ENCODE measurements at places on chromosomes 4 and X.

DNA sequence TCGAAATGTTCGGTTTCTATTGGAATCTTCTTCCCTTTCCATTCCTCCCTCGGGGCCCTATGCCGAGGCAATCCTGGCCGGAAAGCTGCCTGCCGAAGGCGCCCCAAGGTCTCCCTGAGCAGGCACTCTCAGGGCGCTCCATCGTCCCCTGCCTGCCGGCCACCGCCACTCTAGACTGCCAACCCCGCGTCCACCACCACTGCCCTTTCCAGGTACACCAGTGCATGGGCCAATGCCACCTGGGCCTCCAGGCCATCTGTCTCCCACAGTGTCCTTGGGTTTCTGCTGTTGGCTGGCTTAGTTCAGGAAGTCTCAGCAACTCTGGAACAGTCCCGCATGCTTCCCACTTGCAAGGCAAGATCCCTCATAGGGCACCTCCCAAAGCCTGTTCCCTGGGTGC, 14.6 kb downstream of the CTAG1A start:
- DNase-seq: no peak

GRCh38 chr4:71361476-71361875, 22.7 kb downstream of the SLC4A4 start:
- DNase-seq: no peak

DNA sequence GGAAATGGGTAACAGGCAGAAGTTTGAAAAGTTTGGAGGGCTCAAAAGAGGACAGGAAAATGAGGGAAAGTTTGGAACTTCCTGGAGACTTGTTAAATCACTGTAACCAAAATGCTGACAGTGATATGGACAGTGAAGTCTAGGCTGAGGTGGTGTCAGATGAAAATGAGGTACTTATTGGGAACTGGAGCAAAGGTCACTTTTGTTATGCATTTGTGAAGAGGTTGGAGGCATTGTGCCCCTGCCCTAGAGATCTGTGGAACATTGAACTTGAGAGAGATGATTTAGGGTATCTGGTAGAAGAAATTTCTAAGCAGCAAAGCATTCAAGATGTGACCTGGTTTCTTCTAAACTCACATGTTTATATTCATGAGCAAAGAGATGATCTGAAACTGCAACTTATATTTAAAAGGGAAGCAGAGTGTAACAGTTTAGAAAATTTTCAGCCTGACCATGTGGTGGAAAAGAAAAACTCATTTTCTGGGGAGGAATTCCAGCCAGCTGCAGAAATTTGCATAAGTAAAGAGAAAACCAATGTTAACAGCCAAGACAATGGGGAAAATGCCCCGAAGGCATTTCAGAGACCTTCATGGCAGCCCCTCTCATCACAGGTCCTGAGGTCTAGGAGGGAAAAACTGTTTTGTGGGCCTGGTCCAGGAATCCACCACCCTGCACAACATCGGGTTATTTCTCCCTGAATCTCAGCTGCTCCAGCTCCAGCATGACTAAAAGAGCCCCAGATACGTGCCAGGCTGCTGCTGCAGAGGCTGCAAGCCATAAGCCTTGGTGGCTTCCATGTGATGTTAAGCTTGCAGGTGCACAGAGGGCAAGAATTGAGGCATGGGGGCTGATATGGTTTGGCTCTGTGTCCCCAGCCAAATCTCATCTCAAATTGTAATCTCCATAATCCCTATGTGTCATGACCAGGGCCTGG, 632.5 kb upstream of the GNPDA2 start:
- DNase-seq: no peak

- no peak for DNase-seq
These were observed 45.0 kb upstream of the RAB40AL start for GRCh38 chrX:102892103-102892502.

DNA sequence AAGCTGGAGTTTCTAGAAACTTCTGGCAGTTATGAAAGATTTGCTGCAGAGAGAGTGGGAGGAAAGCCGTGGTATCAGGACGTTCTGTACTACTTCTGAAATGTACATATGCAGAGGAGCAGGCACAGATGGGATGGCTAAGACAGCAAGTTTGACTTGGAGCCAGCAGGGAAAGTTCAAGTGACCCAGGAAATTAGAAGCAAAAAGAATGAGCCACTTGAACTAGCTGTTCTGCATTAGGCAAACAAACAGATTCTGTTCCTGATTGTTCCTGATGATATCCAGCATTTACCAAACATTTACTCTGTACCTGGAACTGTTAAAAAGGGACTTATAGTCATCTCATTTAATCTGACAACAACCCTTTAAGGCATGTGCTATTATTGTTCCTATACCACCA, 41.4 kb upstream of the CXCL13 start:
- no peak for DNase-seq

Measured in NCI-H2081 (cell line).